Gastrocnemius medialis (tissue), 4 donors: ENCODE measurements at places on chromosomes 3 and 15. TPM values are rescaled to one million over a fixed set of nuclear protein-coding genes. Genes with fewer than 3 reads are reported as not detected.
A peak's percentile ranks its signal among the peaks of the same experiment; 100 is the strongest.

GRCh38 chr3:20197775-20198174 lies 11.8 kb upstream of the SGO1 start:
- H3K4me1 ChIP-seq, result no peaks in the 10 kb centered on the region
- no peaks in the 10 kb centered on the region for H3K36me3 ChIP-seq
- no peak overlapping the region for H3K4me3 ChIP-seq

DNA sequence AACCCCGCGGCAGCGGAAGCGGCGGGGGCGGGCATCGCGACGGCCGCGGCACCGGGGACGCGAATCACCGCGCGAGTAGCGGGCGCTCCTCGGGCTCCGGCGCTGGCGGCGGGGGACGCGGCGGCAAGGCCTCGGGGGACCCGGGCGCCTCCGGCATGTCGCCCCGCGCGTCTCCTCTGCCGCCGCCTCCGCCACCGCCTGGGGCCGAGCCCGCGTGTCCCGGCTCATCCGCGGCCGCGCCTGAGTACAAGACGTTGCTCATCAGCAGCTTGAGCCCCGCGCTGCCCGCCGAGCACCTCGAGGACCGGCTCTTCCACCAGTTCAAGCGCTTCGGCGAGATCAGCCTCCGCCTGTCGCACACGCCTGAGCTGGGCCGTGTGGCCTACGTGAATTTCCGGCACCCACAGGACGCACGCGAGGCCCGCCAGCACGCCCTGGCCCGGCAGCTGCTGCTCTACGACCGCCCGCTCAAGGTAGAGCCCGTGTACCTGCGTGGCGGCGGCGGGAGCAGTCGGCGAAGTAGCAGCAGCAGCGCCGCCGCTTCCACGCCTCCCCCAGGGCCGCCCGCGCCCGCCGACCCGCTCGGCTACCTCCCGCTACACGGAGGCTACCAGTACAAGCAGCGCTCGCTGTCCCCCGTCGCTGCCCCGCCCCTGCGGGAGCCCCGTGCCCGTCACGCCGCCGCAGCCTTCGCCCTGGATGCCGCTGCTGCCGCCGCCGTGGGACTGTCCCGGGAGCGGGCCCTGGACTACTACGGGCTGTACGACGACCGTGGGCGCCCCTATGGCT lies 675 bp downstream of the RBM15B start:
- peak overlapping the region; percentile 93 for H3K27ac ChIP-seq
- H3K27me3 ChIP-seq, result no peaks in the 10 kb centered on the region
- H3K4me3 ChIP-seq, result peak overlapping the region; percentile 80
- no peak for DNase-seq

GRCh38 chr15:80199869-80200268 lies 47.1 kb downstream of the FAH start:
- no peak overlapping the region for H3K4me3 ChIP-seq
- DNase-seq, result no peak
- no peaks in the 10 kb centered on the region for H3K36me3 ChIP-seq
- H3K4me1 ChIP-seq, result no peaks in the 10 kb centered on the region
- H3K27ac ChIP-seq, result no peak overlapping the region
- H3K27me3 ChIP-seq, result no peaks in the 10 kb centered on the region

GRCh38 chr3:191340966-191341365 lies 10.6 kb upstream of the UTS2B start:
- no peaks in the 10 kb centered on the region for H3K27me3 ChIP-seq

The SKIC8 gene
- 37.5 TPM for total RNA-seq

The DGKG gene
- 6.5 TPM for total RNA-seq
